ENCODE measurements at places on chromosomes 5 and 9.

GRCh38 chr9:123262338-123262737, 6.0 kb downstream of the STRBP start:
- no peak for DNase-seq

- DNase-seq: peak; percentile 23
Observed at GRCh38 chr9:119289740-119290433, 79.3 kb downstream of the BRINP1 start.

DNA sequence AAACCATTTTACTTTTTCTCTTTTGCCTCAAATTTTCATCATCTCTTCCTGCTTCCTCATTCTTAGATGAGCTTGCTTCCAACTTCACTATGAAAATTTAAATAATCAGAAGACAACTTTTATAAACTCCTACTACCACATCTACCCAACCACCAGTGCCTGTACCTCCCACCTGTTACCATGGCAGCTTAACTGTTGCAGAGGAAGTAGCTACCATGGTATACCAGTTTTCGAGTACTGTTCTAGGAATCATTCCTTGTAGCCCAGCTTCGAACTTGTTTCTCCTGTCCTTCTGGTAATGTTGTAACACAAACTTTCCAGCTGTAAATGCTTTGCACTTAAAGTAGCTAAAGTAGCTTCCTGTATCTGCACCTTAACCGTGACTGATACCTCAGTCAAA, 266.8 kb upstream of the NREP start:
- DNase-seq: no peak

DNA sequence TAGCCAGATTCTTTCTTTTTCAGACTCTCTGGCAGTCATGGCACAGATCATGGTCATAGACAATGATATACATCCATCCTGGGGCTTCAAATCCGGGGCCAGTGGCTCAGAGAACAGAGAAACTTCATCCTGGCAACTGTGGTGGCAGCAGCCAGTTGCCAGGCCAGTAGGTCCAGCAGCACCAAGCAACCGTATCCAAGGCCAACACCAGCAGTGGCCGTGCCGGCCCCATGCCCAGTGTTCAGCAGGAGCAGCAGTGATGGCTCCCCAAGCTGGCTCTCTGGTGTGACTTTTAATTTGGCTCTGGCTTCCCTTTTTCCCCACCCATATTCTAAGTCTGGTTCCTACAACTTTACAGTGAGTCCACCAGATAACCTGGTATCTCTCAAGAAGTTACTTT, 300.5 kb downstream of the DEPDC1B start:
- no peak for DNase-seq

- no peak for DNase-seq
Observed at GRCh38 chr5:125715216-125715615, 708.0 kb upstream of the GRAMD2B start.

DNA sequence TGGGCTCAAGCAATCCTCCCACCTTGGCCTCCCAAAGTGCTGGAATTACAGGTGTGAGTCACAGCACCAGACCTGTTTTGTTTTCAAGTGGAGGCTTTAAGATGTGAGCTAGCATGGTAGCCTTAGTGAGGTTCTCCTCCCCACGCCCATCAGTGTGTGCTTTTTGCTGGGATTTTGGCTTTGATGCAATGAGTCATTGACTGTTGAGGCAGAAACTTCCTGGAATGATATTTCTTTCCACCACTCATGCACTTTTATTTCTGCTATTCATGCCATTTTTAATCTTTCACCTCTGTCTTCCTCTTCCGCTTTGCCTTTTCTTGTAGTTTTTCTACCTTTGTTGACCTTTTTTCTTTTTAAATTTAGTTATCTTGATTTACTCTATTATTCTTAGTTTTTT, 4.2 kb upstream of the NFIL3 start:
- no peak for DNase-seq

- no peak for DNase-seq
Observed at GRCh38 chr9:137679695-137680305, 61.0 kb downstream of the EHMT1 start.

GRCh38 chr5:112965733-112966306, 10.8 kb upstream of the DCP2 start:
- no peak for DNase-seq

DNA sequence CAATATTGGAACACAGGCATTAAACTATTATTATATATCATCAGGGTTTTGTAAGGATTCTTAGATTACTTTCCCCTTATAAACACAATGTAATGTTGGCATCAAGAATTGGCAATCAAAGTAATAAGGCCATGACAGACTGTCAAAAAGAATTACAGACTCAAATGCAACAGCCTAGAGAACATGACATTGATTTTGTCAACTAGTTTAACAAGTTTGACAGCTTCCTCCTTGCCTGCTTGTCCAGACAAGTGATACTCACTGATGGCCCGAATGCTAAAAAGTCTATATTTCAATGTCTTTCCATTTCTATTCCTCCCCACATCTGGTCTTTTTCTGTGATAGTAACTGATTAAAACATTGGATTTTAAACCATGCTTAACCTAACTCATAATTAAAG, 6.4 kb upstream of the ANKRD31 start:
- DNase-seq: no peak

Data from GM19239 (cell line).